ENCODE measurements at places on chromosomes 4 and X.

GRCh38 chr4:40350627-40351227, 15.6 kb downstream of the CHRNA9 start:
- peak; percentile 18 for DNase-seq

GRCh38 chr4:27828843-27829242, 968.2 kb downstream of the STIM2 start:
- no peak for DNase-seq

DNA sequence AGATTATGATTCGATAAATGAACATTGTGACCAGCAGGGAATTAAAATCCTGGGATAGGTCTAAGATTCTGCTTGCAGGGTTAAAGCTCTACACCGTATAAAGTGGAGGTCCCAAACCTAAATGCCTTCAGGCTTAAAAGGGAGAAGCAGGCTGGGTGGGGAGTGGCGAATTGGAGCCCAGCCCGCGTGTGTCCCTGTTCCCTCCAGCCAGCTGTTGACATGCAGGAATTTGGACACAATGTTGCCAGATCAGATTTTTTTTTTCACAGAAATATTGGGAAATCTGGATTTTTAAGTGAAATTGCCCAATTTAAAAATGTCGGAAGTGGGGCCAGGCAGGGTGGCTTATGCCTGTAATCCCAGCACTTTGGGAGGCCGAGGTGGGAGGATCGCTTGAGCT, 60.5 kb downstream of the ELF4 start:
- no peak for DNase-seq

GRCh38 chrX:100316987-100317386, 93.1 kb downstream of the PCDH19 start:
- DNase-seq = no peak

- DNase-seq = no peak
These were observed 562.3 kb upstream of the NDST4 start for GRCh38 chr4:115675719-115676118.
